ENCODE measurements at places on chromosomes 7 and 10. TPM values are rescaled to one million over a fixed set of nuclear protein-coding genes. Genes with fewer than 3 reads are reported as not detected.

TMEM72 gene
- not detected for polyA plus RNA-seq

HDAC9 gene
- polyA plus RNA-seq, result 24.0 TPM

MICALL2 gene
- 4.0 TPM for polyA plus RNA-seq

PAX4 gene
- polyA plus RNA-seq, result not detected

RPEL1 gene
- polyA plus RNA-seq, result not detected

PNLIPRP3 gene
- polyA plus RNA-seq, result not detected

ECHDC3 gene
- polyA plus RNA-seq, result 8.2 TPM

CDNF gene
- 4.0 TPM for polyA plus RNA-seq

Measured in muscle of back (tissue), 13 donors.